ENCODE measurements at places on chromosomes 1 and 21.

- DNase-seq = no peak
Measured at GRCh38 chr1:101198842-101199636, 37.8 kb upstream of the S1PR1 start.

GRCh38 chr1:202122639-202123335, at the start of gene GPR37L1:
GPR37L1 (plus strand) TSS chr1:202122917; CDS start chr1:202122964, 47 bp downstream.
- peak; percentile 32 for DNase-seq

DNA sequence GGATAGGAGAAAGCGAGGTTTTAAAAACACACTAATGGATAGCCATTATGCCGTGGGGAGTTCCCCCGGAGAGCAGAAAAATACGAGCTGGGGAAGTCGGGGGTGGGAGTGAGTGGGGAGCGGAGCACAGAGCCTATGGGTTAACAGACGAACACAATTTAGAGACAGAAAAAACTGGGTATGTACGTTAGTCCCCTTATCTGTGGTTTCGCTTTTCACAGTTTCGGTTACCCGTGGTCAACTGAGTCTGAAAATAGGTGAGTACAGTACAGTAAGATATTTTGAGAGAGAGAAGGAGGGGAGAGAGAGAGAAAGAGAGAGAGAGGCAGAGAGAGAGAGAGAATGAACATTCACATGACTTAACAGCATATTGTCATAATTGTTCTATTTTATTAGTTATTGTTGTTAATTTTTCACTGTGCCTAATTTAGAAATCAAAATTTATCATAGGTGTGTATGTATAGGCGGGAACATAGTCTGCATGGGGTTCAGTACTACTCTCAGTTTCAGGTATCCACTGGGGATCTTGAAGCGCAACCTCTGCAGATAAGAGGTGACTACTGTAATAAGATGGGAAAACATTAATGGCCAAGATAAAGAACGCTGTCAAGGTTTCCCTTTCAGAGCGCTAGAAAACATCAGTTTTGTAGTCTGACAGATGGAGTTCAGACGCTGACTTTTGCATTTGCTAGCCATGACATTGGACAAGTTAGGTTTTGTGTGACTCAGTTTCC, 125.6 kb upstream of the LMO4 start:
- DNase-seq = no peak

DNA sequence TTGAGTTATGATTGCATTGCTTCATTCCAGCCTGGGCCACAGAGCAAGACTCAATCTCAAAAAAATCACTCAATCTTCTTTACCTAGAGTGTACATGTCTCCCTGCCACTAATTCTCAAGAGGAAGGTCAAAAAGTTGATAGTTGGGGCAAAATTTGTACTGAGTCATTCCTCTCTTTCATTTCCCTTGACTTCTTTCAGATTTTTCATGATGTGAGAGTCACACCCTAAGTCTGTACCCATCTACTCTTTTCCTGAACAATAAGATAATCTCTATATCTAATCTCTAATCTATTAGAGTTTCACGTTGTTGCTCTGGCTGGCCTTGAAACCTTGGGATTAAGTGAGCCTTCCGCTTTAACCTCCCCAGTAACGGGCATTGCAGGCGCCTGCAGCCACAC, 1.1 kb upstream of the BRDT start:
- no peak for DNase-seq

DNA sequence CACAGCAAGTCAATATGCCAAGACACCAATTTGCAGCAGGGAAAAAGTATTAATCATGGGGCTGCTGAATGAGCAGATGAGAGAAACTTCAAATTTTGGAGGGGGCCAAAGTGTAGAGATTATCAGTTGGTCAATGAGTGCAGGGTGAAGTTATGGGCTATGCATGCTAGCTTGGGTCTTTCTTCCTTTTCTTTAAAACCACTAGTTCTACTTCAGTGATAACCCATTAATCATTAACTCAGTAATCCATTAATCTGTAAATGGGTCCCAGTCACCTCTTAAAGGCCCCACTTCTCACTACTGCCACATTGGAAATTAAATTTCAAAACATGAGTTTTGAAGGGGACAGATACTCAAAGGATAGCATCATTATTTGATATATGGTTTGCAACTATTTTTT, 688.6 kb upstream of the ADGRL4 start:
- DNase-seq = no peak

All from fibroblast of lung (primary cell).